ENCODE measurements at places on chromosomes 2 and 18. TPM values are rescaled to one million over a fixed set of nuclear protein-coding genes. Genes with fewer than 3 reads are reported as not detected.

The EVA1A gene
- 1.1 TPM for total RNA-seq

DNA sequence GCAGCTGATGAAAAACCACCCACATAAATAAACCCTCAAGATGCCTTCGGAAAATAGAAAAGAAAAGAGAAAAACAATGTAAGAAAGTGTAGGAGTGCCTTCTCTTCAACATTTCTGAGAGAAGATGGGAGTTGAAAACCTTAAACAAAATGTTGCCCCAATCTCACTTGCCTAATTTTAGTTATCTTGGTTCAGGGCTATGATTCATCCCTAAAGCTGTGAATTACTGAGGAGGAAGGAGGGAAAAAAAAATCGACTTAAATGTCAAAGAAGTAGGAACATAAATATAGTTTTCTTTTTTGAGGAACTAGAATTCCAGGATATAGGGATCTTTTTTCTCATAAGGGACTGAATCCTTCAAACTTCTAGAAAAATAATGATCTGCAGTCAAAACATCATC, 360.3 kb downstream of the TGIF1 start:
- DNase-seq, result no peak

GRCh38 chr2:174752403-174753037, 11.8 kb downstream of the CHRNA1 start:
- no peak for DNase-seq

DNA sequence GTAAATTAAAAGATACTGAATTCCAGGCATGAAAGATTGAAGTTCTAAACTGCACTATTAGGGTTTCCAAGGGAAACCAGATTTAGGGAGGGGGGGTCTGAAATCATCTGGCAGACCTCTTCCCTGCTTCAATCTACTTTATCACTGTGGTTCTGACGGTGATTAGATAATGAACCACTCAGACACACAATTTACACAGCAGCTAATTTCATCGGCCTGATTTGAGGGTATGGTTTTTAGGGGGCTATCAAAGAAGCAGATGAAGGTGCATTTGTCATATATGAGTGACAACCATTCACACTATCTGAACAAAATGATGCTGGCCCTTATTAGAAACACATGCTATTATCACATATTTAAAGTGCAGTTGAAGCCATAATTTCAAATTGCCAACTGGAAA, 106.0 kb downstream of the OLA1 start:
- DNase-seq, result no peak

GRCh38 chr2:239316562-239317465, 84.0 kb downstream of the HDAC4 start:
- DNase-seq, result peak; percentile 87

DNA sequence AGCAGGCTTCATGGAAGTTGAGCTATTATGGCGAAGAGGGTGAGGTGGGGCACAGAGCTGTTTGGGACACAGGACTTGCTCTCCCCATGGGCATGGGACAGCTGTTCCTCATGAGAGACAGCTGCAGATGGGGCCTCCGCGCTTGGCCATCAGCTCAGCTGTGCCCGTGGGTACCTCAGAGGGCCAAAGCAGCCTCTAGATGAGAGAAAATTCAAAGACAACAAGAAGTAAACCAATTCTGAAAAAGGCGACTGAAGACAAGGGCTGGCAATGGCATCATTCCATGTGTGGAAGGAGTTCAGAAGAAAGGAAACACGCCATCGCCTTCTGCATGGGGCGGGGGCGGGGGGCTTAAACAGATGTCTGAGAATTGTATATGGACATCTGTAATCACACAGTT, 136.2 kb downstream of the BCL2 start:
- DNase-seq, result no peak

The SNRNP27 gene
- 35.9 TPM for total RNA-seq

DNA sequence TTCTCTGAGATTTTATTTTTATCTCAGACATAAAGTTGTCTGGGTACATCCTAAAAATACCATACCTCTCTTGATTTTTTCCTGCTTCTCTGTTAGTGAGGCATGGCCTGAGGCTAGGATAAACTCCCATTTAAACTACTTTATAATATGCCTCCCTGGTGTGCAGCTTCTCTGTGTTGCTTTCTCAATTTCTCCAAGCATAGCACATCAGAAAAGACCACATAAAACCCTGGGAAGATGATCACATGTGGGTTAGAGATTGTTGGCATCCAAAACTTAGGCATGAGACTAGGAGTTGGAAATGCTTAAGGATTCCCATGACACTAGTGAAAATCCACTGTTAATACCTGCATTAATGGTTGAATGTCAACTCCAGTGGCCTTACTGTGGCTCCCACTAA, 254.6 kb downstream of the RND3 start:
- DNase-seq, result no peak

- no peak for DNase-seq
Observed at GRCh38 chr2:189913821-189914220, 129.6 kb downstream of the PMS1 start.

DNA sequence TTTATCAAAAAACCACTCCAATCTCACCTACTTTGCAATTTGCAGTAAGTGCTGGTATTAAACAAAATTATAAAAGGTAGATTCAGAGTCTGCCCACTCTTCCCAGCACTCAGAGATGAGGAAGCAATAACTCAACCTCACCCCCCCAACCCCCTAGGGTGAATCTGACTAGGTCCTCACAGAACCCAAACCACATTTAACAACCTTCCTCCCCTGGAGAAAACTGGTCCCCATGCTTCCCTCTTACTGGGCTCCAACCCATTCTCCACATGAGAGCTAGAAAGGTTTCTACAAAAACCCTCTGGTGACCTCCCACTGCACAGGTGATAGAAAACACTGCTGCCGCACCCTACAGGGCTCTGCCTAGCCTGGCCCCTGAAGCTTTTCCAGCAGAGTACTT, 40.5 kb upstream of the BMP10 start:
- no peak for DNase-seq

- DNase-seq, result no peak
Observed at GRCh38 chr2:150133623-150134022, 353.8 kb downstream of the RND3 start.

All from posterior vena cava (tissue), 2 donors.